Stimulated activated CD8-positive, alpha-beta memory T cell treated with anti-CD3 and anti-CD28 coated beads, Interleukin-4, amount 100 ng/mL, for 1 hour (primary cell): ENCODE measurements at places on chromosomes 13 and 19.

- no peak for DNase-seq
Measured at GRCh38 chr19:32208060-32208459, 137.3 kb upstream of the ZNF507 start.

- DNase-seq, result no peak
Measured at GRCh38 chr13:77514336-77514726, 21.2 kb upstream of the SCEL start.

GRCh38 chr13:50286324-50286723 lies 271.1 kb downstream of the KCNRG start:
- DNase-seq, result no peak

DNA sequence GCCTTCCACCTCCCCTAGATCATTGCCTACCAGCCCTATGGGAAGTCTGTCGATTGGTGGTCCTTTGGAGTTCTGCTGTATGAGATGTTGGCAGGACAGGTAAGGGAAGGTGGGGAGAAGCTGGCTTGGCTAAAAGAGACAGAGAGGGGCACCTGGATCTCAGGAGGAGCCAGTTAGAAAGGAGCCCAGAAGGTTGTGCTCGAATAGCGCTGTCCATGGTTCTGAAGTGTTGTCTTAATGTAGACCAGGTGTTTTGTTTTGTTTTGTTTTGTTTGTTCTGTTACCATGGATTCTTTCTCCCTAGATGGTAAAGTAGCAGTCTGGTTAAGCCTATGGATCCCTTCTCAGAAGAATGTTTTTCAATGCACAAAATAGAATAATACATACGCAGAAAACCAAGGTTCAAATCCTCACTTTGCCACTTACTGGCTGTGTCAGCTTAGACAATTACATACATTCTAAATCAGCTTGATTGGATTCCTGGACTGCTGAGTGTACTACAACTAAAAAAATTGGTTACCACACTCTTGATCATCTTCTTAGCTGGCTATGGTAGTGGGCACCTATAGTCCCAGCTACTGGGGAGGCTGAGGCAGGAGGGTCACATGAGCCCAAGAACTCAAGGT lies 5.9 kb upstream of the CACNG7 start:
- DNase-seq, result no peak

GRCh38 chr13:102907016-102907756 lies 61.4 kb downstream of the ERCC5 start:
- DNase-seq, result no peak

- DNase-seq, result no peak
Measured at GRCh38 chr19:44611812-44612295, 1.5 kb upstream of the IGSF23 start.

DNA sequence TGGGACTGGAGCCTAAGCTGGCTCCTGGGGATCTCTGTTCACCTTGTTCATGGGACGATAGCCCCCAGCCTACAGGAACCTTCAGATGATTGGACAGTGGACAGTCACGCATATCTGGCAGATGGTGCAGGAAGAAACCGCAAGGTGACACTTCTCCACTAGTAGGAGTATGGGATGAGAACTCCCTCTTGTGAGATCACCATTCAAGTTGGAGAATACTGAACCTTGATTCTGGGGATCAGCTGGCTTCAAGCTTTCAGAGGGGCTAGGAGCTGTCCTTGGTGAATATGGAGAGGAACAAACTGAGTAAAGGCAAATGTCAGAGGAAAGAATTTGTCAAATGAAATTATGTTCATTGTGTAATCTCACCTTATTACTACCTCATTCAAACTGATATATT lies 204.5 kb downstream of the PDS5B start:
- DNase-seq, result no peak

DNA sequence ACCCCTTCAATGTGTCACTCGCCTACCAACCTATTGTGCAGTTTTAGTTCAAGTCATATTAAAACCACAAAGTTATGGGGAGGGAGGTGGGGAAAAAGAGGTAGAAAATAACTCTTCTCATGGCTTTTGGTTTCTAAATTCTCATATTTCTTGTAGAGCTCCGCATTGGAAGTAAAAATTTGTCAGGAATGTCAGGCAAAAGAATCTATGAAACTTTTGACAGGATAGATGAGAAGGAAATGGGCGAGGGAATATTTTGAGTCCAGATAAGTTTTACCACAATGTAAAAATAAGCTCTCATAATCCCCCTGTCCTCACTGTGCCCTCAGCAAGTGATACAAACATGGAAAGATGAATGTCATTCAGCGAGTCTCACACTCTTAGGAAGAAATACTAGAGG lies 270.4 kb downstream of the DLEU7 start:
- no peak for DNase-seq

- no peak for DNase-seq
Measured at GRCh38 chr19:18097993-18098890, 664 bp downstream of the MAST3 start.

DNA sequence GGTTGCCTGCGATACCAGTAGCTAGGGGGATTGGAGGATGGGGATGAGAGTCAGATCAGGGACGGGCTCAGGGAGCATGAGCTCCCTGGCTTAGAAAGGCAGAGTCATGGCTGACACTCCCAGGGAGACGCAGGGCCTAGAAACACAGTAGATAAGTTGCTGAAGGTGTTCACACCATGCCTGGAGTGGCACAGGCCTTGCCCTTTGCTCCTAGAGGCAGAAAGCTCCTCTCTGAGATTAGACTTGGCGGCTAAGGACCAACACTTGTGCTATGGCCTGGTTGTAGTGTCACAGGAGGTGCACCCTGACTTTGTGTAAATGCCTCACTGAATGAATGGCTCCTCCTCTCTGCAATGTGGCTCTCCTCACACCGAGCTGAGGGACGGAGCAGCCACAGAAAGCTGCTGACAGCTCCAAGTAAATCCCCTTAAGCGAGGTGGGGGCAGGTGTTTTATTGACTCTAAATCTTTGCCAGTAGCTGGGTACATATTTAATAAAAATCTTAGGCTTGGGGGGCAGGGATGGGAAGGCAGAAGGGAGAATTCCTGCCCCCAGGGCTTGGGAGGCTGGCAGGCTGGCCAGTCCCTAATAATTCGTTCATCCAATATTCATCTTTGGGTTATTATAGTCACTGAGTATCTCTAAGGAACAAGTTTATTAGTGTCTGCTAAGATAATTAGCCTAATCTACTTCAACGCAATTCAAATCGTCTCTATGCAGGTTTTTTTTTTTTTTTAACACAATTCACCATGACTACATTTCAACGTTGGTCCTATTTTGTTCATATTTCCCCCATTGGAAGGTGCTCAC lies 54.9 kb downstream of the SIAH3 start:
- DNase-seq, result no peak

GRCh38 chr13:94129490-94129894 lies 350.0 kb downstream of the DCT start:
- DNase-seq, result no peak
